RKO (cell line): ENCODE measurements at places on chromosomes 4 and X.

DNA sequence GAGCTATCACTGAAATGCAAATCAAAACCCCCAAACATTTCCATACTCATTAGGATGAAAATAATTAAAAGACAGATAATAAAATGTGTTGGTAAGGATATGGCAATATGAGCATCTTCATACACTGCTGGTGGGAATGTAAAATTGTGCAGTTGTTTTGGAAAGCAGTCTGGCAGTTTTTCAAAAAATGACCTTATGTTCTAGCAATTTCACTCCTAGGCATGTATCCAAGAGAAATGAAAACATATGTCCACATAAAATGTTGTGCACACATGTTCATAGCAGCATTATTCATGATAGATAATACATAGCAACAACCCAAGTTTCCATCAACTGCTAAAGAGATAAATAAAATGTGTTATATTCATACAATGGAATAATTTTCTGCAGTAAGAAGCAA is 14.8 kb upstream of the GPRASP2 start:
- no peak for DNase-seq

- DNase-seq, result peak; percentile 32
Measured at GRCh38 chr4:118918388-118918787, 29.7 kb downstream of the SYNPO2 start.

GRCh38 chr4:14562901-14563300 is 439.4 kb upstream of the CPEB2 start:
- no peak for DNase-seq

DNA sequence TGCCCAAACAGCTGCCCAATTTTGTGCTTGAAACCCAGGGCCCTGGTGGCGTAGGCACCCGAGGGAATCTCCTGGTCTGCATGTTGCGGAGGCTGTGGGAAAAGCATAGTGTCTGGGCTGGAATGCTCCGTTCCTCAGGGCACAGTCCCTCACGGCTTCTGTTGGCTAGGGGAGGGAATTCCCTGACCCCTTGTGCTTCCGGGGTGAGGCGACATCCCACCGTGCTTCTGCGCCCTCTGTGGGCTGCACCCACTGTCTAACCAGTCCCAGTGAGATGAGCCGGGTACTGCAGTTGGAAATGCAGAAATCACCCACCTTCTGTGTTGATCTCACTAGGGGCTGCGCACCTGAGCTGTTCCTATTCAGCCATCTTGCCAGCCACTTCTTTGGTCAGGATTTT is 399.4 kb upstream of the FTHL17 start:
- DNase-seq, result no peak

DNA sequence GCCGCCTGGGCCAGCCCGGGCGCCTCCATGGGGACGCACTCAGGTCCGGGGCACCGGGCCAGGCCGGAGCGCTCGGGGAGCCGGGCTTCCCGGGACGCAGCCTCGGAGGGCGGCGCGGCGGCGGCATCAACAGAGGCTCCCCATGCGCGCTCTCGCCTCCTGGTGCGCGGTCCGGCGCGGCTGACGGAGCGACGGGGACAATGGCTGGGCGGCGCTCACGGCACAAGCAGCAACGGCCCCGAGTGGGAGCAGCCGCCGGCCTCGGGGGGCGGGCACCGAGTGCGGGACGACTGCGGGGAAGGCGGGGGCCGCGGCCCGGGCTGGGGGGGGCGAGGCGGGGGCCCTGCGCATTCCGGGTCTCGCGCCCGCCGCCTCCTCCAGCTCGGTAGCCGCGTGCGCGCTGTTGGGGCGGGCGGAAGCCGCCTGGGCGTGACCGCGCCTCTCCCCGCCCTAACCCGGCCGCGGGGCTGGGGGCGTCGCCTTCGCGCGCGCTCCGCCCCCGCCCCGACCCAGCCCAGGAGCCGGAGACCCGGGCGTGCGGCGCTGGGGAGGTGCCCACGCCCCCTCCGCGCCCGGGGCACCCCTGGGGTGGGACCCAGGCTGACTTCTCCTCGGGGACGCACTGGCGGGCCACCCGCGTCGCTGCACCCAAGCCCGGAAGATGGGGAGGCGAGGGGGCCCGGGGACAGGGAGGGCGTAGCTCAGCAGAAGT is at the start of gene PRKX:
TSS of gene PRKX (minus strand) at position 425 of the 712 bp plus-strand sequence. CDS start at position 29, 396 bp downstream.
- peak; percentile 65 for DNase-seq

DNA sequence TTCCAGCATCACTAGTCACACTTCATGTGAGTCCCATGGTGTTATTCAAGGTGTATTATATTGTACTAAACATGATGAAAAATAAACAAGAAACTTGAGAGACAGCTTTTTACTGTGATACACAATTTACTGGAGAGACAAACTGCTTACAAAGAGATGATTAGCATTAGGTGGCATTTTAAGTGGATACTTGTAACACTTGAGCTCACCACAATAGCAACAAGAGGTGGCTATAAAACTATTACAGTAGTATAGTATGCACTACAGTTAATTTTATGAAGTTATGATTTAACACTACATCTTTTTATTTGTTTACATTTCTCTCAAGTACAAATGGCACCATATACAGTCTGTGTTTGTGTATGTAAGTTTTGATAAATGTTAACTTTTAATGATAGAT is 246.6 kb downstream of the PARM1 start:
- no peak for DNase-seq

DNA sequence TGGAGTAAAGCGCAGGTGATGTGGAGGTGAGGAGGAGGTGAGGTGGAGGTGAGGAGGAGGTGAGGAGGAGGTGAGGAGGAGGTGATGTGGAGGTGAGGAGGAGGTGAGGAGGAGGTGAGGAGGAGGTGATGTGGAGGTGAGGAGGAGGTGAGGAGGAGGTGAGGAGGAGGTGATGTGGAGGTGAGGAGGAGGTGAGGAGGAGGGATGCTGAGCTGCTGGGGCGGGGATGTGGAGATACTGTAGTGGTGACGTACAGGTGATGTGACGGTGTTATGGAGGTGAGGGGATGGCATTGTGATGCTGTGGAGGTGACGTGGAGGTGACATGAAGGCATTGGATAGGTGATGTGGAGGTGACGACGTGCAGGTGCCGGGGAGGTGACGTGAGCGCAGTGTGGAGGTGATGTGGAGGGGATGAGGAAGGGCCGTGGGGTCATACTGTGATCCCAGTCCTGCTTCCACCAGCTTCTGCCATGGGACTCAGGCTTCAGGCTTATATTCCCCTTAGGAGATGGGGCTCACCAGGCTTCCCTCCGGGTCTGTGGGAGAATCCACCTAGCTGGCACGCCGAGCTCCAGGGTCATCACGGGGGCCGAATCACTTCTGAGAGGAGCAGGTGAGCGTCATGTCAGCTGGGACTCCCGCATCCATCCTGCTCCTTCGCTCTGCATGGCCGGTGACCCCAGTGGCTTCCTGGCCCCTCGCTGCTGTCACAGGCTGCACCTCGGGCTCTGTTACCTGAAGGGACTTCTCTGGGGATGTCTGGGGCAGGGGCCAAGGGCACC is 47.9 kb upstream of the GRPEL1 start:
- no peak for DNase-seq

DNA sequence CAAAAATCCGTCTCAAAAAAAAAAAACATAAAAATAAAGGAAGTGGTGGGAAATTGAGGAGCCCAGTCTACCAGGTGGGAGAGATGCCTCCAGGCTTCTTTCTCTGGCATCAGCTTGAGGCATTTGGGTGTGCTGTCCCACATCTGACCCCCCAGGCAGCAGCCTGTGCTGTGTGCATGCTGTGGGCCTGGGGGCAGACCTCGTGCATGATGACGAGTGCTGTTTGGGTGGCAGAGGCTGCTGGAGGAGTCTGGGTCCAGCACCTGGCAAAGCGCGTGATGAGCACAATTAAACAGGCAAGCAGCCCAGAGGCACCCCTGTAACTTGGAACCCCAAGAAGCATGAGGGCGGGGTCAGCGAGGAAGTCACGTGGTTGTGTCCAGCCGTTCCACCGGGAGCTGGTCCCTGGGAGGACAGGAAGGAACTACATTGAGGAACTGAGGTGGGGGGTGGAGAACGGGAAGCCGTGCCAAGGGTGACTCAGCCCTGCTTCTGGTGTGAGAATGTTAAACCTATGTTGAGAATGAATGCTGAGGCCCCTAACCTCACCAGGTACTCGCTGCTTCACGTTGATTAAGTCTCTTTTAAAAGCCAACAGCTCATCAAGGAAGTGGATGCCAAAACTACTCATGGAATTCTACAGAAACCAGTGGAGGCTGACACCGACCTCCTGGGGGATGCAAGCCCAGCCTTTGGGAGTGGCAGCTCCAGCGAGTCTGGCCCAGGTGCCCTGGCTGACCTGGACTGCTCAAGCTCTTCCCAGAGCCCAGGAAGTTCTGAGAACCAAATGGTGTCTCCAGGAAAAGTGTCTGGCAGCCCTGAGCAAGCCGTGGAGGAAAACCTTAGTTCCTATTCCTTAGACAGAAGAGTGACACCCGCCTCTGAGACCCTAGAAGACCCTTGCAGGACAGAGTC is 6.1 kb downstream of the TACC3 start:
- no peak for DNase-seq

- no peak for DNase-seq
Measured at GRCh38 chrX:9271789-9272525, 192.9 kb upstream of the TBL1X start.

DNA sequence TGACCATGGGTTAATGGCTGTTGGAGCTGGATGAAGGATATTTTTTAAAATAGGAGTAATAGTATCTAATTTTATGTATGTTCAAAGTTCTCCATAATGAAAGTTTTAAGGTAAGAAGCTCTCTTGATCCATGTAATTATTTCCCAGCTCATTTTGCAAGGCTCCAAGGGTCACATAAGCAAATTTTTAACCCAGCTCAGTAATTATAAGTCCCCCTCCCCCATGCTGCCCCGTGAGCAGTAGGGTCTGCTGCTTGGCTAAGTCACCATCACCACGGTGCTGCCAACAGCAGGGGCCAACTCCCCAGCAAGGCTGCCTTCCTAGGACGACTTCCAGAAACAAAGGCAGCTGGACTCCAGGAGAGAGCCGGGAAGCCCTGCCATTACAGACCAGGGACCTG is 340.0 kb downstream of the FBXW7 start:
- DNase-seq, result no peak

DNA sequence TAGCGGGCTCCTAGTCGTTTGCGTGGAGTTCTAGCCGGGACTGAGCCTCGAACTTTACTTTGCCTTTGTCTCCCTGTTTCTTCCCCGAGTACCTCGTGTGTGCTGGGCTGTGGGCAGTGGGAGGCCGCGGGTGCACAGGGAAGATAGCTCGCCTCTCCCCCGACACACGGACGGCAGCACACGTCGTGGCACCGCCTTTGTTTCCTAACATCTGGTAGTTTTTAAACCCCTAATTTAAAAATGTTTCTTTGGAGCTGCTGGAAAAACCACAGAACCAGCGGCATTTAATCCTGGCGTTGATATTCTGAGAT is 866 bp downstream of the RBM46 start:
- no peak for DNase-seq

- no peak for DNase-seq
Measured at GRCh38 chr4:8209181-8209874, 10.2 kb downstream of the SH3TC1 start.
